ENCODE measurements at places on chromosomes 2 and 18. TPM values are rescaled to one million over a fixed set of nuclear protein-coding genes. Genes with fewer than 3 reads are reported as not detected.

The EFEMP1 gene
- total RNA-seq, result not detected

The HOXD13 gene
- not detected for total RNA-seq

The RSAD2 gene
- 3.8 TPM for total RNA-seq

The CPLX4 gene
- not detected for total RNA-seq

The APCDD1 gene
- not detected for total RNA-seq

The GNAL gene
- total RNA-seq, result 0.26 TPM

The TMEM247 gene
- total RNA-seq, result not detected

The SPRED2 gene
- total RNA-seq, result 0.52 TPM

The PCARE gene
- total RNA-seq, result not detected

The CAPN14 gene
- total RNA-seq, result 0.61 TPM

The CD8B gene
- total RNA-seq, result 1.1 TPM

The DLGAP1 gene
- 0.67 TPM for total RNA-seq

The SCN9A gene
- total RNA-seq, result not detected

The GALNT3 gene
- total RNA-seq, result 3.0 TPM

The NDC80 gene
- 3.8 TPM for total RNA-seq

The CROCC2 gene
- not detected for total RNA-seq

The PFN4 gene
- total RNA-seq, result not detected

The LRP2 gene
- total RNA-seq, result not detected

The CXCR1 gene
- not detected for total RNA-seq

The RPL31 gene
- total RNA-seq, result 2,455 TPM

The STON1 gene
- total RNA-seq, result 4.4 TPM

The SEPTIN2 gene
- total RNA-seq, result 362 TPM

The CGREF1 gene
- not detected for total RNA-seq

The OSBPL6 gene
- total RNA-seq, result 0.23 TPM

The LOXHD1 gene
- total RNA-seq, result not detected

The SOCS6 gene
- 1.5 TPM for total RNA-seq

The LINC00305 gene
- total RNA-seq, result not detected

The UGT1A3 gene
- not detected for total RNA-seq

The LBX2 gene
- total RNA-seq, result 0.30 TPM

The KATNAL2 gene
- total RNA-seq, result 2.1 TPM

The SERPINB11 gene
- not detected for total RNA-seq

The IKZF2 gene
- total RNA-seq, result 13.2 TPM

The FAM237A gene
- total RNA-seq, result not detected
